Left forelimb (tissue), 1 donor: ENCODE measurements at places on chromosomes 2 and 18.

DNA sequence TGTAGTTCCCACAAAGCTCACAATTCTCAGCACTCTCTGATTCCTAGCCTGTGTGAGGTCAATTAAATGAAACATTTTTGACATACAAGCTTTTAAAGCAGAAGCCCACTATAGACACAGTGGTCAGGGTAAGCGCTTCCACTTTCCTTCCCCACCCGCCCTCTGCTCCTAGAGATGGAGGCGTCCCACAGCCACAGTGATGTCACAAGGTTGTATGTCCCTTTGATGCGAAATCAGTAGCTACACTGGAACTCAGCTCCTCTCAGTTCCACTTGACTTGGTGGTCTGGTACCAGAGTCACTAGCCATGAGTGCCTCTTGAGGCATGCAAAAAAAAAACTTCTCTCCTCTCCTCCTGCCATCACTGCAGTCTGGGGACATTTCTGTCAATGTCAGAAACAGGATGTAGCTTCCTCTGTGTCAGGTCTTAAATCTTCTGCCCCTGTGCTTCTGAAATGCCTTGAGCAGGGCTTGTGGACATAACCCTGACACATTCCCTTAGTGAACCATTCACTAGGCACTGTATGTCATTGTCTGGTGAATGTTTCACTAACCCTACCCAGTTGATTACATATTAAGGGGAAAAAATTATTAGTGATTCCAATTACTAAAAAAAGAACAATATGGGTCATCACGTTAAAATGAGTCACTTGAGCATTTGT lies 7.8 kb downstream of the SULT1C4 start:
- no peak for DNase-seq

DNA sequence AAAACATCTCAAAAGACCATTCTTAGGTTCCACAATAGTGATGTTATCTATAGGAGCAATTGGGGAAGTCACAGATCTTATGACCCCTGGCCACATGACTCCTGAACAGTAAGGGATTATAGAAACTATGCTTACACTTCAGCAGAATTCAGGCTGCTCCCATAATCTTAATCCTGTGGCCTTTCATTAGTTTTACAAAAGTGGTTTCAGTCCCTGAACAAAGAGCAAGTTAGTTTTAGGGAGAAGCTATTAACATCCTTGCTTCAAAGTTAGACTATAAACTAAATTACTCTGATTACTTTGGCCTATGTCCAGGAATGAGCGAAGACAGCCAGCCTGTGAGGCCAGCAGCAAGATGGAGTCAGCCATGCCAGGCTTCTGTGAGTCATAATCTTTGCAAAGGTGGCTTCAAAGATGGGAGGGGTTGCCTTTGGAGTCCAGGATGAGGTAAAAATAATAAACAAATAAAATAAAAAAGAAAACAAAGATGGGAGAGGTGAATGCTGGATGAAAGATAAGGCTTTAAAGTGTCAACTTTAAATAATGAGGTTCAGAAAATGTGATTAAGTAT lies 168.7 kb upstream of the NDUFV2 start:
- DNase-seq: no peak

DNA sequence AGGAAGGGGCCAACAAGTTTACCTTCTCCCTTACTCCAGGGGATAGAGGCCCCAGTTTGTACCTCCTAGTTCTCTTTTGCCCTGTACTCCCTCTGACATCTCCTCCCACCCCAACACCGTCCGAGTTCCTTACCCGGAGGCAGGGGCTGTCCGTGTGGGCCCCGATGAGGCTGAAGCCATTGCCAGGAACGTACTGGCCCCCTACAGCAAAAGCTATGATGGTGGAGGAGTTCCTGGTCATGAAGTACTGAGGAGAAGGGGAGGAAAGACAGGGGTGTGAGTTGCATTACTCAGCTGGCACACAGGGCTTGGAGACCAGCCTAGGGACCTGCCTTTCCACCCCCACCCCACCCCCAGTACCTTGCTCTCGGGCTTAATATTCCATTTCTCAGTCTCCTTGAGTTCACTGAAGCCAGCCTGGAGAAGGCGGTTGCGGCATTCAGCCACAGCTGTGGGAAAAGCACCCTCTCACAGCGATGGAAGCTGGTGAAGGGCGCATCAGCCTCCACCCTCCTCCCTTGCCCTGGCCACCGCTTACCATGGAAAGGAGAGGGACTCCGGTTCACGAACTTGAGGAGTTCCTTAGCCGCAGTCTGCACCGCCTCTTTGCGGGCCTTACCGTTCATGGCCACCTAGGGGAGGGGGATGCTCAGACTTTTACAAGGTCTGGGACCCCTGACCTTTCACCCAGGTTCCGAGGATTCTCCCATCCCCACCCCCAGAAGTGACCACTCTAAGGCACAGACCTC lies 1.0 kb downstream of the DNPEP start:
- DNase-seq: no peak

GRCh38 chr2:230471074-230471473 lies 55.1 kb downstream of the SP100 start:
- DNase-seq: no peak

DNA sequence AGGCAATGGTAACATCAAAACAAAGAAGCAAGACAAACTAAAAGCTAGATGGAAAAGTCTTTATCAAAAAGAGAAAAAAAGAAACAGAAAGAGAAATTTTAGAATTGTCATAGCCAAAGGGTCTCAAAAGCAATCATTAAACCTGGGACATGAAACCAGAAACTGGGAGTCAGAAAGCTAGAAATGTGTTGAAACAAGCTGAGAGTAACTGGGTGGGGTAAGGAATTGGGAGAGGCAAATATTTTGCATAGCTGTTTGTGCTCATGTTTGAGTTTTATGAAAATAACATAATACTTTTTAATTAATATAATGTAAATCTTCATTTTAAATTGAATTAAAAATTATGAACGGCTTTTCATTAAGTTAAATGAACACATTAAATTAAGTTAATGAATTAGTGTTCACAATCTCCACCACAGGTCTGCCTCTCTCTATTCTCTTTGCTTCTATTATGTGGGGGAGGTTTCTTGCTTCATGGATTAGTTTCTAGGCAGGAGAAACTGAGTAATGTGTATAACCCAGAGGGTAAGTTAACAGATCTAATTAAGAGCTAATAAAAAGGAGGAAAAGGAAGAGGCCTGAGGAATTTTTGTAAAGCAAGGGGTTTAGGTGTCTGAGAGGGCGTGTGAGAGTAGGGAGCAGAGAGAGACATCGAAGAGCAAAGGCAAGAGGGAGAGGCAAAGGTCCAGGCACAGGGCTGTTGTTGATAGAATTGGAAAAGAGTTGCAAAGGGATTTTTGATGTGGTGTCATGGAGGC lies 20.0 kb upstream of the SERPINB2 start:
- DNase-seq: no peak

- no peak for DNase-seq
Observed at GRCh38 chr2:168189835-168190569, 57.4 kb downstream of the STK39 start.

GRCh38 chr18:22933206-22933965 lies at the start of gene RBBP8:
Gene RBBP8 (plus strand): TSS chr18:22933328. CDS start chr18:22936852, 3,524 bp downstream.
- DNase-seq: peak; percentile 93

- no peak for DNase-seq
Observed at GRCh38 chr2:233977296-233977837, 60.2 kb downstream of the TRPM8 start.

DNA sequence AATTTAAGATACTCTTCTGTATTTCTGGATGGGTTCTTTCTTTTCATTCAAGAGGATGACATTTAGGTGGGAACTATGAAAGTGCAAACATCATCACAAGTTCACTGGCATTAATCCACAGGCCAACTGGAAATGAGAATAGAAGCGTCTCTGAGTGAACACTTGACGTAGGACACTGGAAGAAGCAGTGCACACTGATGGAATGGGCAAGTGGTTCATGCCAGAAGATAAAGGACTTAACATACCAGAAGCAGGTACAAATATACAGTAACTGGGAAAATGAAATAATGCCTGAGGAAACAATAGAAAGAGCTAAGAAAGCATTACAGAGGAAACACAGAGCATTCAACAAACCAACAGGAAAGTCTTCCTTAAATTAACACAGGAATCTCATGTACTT lies 120.9 kb upstream of the CCDC195 start:
- no peak for DNase-seq

- no peak for DNase-seq
Observed at GRCh38 chr2:73266061-73266901, 18.0 kb downstream of the FBXO41 start.

GRCh38 chr2:239471011-239471792 lies 70.4 kb upstream of the HDAC4 start:
- DNase-seq: peak; percentile 44

DNA sequence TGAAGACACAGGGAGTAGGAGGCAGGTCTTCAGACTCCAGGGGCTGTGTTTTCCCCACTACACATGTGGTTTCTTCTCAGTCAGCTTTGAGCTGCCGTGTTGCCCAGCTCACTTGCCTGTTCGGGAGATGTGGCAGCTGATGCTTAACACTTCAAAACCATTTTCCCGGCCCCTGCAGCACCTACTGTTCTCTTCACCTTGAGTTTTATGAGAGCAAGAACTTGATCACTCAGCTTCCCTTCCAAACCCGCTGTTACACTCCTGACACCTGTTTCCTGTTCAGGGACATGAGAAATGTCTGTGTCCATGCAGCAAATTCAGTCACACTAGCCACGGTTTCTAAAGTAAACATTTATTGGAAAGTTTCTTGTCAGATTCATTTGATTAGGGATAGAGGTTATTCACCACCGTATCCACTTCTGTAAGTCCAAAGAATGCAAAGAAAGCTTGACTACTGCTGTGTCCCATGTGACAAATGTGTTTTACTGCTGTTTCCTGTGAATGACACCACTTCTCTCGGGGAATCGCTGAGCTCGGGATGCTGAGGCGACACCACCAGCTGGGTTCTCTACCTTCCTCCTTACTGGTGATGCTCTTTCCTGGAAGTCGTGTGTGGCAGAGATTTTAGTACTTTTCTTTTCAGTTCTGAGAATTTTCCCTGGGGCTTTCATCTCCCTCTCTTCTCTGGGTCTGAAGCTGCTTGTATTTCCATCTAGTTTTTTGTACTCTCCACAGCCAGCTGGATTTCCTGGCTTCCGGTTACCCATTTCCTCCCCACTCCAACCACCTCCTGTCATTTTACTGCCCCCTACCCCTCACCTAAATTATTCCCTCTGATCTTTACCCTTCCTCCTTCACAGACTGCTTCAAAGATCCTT lies 91.7 kb downstream of the KLF7 start:
- DNase-seq: no peak

- no peak for DNase-seq
Observed at GRCh38 chr2:166775176-166775575, 113.1 kb upstream of the XIRP2 start.

- DNase-seq: no peak
Observed at GRCh38 chr2:161979490-161979889, 94.5 kb downstream of the DPP4 start.

- DNase-seq: no peak
Observed at GRCh38 chr2:107393516-107393915, 433.2 kb upstream of the RGPD4 start.

GRCh38 chr2:137797641-137798040 lies 166.6 kb upstream of the HNMT start:
- DNase-seq: no peak

- no peak for DNase-seq
Observed at GRCh38 chr2:186687807-186688211, 6.1 kb upstream of the FAM171B start.

GRCh38 chr2:136055929-136056688 lies 61.8 kb downstream of the CXCR4 start:
- no peak for DNase-seq

GRCh38 chr18:55013685-55014084 lies 54.4 kb upstream of the CCDC68 start:
- DNase-seq: no peak

GRCh38 chr18:48342581-48342980 lies 66.6 kb downstream of the ZBTB7C start:
- no peak for DNase-seq

GRCh38 chr2:181677912-181678586 lies 2.3 kb downstream of the NEUROD1 start:
- DNase-seq: peak; percentile 81

- DNase-seq: no peak
Observed at GRCh38 chr18:78643004-78643403, 336.6 kb upstream of the SALL3 start.
